ENCODE measurements at places on chromosomes 2 and 18. TPM values are rescaled to one million over a fixed set of nuclear protein-coding genes. Genes with fewer than 3 reads are reported as not detected.

GRCh38 chr2:29871541-29871940, 49.8 kb downstream of the ALK start:
- DNase-seq, result no peak

- DNase-seq, result no peak
Measured at GRCh38 chr2:43798300-43798699, 24.5 kb downstream of the DYNC2LI1 start.

KIF3C gene
- polyA plus RNA-seq, result 7.0 TPM

DNA sequence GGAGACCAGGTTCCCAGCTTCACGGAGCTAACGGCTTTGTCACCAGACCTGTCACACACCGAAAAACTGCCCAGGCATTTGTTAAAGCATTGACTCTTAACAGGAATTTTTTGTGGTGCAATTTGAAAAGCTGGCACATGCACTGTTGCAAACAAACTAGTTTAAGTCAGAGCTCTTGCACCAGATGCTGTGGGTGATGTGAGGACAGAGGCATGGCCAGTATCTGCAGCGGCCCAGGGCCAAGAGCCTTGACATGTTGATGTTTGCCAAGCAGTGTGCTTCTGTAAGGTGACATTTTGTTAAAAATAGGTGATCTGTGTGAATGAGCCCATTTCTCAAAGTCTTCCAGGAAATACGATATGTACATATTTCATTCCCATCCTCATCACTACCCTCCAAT, 142.5 kb downstream of the MTCL1 start:
- DNase-seq, result no peak

IL1R1 gene
- polyA plus RNA-seq, result 37.3 TPM

COL6A3 gene
- polyA plus RNA-seq, result 522 TPM

GRCh38 chr2:168490015-168490874, 34.2 kb downstream of the CERS6 start:
- no peak for DNase-seq

RAB17 gene
- polyA plus RNA-seq, result 0.25 TPM

POU3F3 gene
- not detected for polyA plus RNA-seq

DNA sequence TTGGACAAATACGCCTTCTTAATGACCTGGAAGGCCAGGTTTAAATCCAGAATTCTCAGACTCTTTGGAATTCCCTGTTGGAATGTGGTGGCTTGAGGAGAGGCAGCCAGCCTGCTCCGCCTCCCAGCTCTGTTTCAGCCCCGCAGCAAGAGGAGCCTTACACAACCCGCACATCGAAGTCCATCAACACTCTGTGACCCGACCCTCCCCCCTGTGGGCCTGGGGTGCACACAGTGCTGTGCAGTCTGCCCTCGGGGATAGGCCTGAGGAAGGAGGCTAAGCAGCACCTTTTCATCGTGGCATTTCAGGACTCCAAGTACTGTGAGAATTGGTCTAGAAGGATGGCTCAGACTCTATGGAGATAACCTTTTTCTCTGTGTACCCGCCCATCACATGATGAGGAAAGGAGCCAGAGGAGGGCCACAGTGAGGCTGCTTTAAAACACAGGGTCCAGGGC, 73.7 kb downstream of the GREB1L start:
- DNase-seq, result no peak

GRCh38 chr2:586641-587076, 90.5 kb downstream of the TMEM18 start:
- no peak for DNase-seq
